Thoracic aorta (tissue), 2 donors: ENCODE measurements at places on chromosomes 6 and 20.

DNA sequence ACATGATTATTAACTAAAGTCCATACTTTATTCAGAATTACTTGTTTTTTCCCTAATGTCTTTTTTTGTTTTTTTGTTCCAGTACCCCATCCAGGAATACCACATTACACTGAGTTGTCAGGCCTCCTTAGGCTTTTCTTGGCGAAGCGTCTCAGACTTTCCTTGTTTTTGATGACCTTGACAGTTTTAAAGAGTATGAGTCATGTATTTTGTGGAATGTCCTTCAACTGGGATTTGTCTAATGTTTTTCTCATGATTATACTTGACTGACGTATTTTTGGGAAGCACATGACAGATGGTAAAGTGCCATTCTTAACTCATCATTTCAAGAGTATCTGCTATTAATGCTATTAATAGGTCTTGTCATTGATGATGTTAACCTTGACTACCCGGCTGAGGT lies 23.6 kb downstream of the ENPP1 start:
- DNase-seq: no peak

DNA sequence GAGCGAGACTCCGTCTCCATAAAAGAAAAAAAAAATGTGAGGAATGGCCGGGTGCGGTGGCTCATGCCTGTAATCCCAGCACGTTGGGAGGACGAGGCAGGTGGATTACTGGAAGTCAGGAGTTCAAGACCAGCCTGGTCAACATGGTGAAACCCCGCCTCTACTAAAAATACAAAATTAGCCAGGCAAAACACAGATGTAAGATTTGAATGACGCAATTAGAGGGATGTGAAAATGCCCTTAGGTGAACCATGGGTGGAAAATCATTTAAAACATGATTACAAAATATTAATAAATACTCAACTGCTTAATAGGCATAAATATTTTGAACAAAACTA lies 20.9 kb downstream of the COL9A3 start:
- DNase-seq: no peak

- no peak for DNase-seq
These were observed 12.7 kb upstream of the MCUR1 start for GRCh38 chr6:13827032-13827431.

GRCh38 chr6:34585512-34586061 lies 29.5 kb upstream of the SPDEF start:
- DNase-seq: no peak

- no peak for DNase-seq
These were observed 119.1 kb upstream of the ADGRF1 start for GRCh38 chr6:47161176-47161687.

GRCh38 chr20:39547546-39548408 lies 585.6 kb downstream of the DHX35 start:
- DNase-seq: no peak

DNA sequence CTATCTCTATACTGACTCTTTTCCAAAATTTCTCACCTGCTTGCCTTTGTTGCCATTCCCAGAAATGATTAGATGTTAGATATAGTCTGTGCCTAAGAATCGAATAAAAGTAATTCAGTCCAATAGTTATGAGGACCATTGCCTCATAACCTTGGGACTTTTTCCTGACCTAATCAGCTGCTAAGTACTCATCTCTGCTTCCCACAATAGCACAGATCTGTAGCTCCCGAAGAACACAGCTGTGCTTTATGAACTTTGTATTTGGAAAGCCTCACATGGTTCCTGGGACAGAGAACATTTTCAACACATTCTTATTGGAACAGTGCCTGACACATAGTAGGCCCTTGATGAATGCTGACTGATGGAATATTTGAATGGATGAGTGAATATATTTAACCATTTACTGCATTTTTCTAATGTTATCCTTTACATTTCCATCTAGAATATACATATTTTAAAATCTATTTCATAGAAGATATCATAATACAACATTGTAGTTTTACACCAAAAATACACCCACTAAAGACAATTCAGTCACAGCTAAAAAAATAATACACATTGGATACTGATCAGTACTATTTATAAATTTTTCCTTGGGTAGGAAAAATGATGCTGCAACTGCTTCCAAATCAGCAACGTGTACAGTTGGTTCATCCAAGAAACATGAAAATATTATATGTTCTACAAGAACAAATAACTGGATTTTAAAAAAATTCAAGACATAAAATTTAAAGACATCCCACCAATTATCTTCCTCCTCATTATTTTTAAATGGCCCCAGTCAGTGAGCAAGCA lies 53.9 kb downstream of the HS3ST5 start:
- DNase-seq: no peak

- no peak for DNase-seq
These were observed 24.1 kb downstream of the IL17A start for GRCh38 chr6:52210227-52210626.

DNA sequence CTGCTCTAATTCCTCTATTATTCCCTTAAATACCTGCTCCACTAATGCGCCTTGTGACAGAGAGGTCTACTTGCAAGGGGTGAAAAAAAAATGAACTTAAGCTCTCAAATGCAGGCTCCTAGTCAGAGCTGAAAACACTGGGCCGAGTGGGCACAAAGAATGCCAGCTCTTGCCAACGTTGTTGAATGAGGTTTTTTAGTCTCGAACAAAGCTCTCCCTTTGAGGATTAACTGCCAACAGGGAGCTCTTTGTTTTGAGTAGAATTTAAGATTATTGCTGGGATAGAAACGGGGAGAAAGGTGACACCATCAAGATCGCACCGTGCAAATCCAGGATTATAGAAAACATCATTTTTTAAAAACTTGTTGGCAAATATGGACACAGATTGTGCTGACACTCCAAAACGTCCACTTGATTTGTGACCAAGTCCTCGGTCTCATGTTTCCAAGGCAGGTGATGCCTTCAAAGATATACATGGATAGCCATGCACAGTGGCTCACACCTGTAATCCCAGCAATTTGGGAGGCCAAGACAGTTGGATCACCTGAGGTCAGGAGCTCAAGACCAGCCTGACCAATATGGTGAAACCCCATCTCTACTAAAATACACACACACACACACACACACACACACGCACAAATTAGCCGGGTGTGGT lies 163.2 kb downstream of the BMP7 start:
- no peak for DNase-seq

- no peak for DNase-seq
These were observed 176.3 kb downstream of the ADGRG6 start for GRCh38 chr6:142478117-142478516.
